Heart right ventricle (tissue), 16 donors: ENCODE measurements at places on chromosomes 7 and 10. TPM values are rescaled to one million over a fixed set of nuclear protein-coding genes. Genes with fewer than 3 reads are reported as not detected.
A peak's percentile ranks its signal among the peaks of the same experiment; 100 is the strongest.

- H3K27ac ChIP-seq: peak overlapping the region; percentile 79
- peaks cover 54% of the 10 kb centered on the region for H3K4me1 ChIP-seq
- no peaks in the 10 kb centered on the region for H3K27me3 ChIP-seq
- peak overlapping the region; percentile 4 for H3K4me3 ChIP-seq
Measured at GRCh38 chr7:22589641-22590201, 89.7 kb upstream of the STEAP1B start.

DNA sequence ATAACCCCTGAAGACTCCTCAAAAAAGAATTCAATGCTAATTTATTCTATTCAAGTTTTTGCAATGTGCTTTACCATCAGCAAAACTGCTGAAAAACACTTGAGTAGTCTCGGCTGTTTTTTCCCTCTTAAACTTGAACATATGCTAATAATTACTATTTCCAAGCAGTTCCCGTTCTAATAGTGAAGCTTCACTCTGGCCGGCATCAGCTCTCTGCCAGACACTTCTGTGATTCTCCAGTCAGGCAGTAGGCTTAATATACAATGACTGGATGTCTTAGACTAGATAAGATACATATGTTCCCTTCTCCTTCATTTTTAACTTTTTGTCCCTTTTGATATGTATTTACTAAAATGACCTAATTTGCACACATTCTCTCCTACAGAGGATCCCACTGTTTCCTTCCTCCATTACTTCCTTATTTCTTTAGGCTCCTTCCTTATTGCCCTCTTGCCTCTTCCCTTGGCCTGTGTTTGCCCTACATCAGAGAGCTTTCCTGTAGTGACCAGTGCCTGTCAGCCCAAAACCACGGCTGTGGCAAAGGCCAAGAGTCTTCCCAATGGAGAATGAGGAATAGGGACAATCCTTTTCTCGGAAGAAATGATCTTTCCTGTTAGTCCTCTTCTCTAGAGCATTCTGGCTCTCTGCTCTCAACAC lies 23.5 kb downstream of the HEPACAM2 start:
- DNase-seq: no peak
- no peaks in the 10 kb centered on the region for H3K36me3 ChIP-seq
- no peak overlapping the region for H3K27ac ChIP-seq
- no peaks in the 10 kb centered on the region for H3K4me1 ChIP-seq

DNA sequence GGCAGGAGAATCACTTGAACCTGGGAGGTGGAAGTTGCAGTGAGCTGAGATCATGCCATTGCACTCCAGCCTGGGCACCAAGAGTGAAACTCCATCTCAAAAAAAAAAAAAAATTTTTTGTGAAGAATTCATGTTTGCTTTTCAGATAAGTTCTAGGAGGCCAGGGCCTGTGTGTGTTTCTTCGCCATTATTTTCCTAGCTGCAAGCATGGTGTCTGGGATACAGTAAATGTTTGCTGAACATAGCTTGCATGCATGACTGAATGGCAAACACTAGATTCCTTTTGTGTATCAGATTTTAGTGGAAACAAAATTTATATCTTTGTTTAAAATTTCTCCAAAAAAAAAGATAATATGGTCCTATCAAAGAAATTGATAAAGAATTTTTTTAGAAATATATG lies 9.7 kb upstream of the MACC1 start:
- no peak overlapping the region for H3K4me3 ChIP-seq
- no peaks in the 10 kb centered on the region for H3K36me3 ChIP-seq
- H3K27ac ChIP-seq: no peak overlapping the region
- no peaks in the 10 kb centered on the region for H3K4me1 ChIP-seq
- DNase-seq: no peak
- no peaks in the 10 kb centered on the region for H3K27me3 ChIP-seq

DNA sequence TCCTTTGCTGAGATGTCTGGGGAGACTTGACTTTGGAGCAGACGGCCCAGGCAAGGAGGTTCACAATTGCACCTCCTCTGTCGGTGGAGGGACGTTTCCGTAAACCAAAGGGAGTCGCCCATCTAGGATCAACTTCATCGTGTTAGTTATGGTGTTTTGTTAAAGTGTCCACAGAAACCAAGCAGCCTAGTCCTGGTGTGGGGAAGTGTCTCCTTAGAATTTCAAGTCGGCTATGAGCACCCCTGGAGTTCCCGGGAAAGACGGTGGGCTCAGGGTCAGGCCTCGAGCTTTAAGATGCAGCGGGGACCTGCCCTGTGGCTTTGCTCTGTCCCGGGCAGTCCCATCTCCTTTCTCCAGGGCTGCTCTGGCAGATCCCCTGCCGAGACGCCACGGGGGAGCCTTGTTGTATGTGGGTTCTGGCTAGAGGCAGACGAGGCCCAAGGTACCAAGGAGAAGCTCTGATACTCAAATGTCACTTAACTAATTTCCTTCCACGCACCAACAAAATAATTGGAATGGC lies 319.2 kb downstream of the ADARB2 start:
- H3K36me3 ChIP-seq: no peaks in the 10 kb centered on the region
- no peaks in the 10 kb centered on the region for H3K4me1 ChIP-seq
- no peak overlapping the region for H3K27ac ChIP-seq
- DNase-seq: no peak
- no peaks in the 10 kb centered on the region for H3K27me3 ChIP-seq

SLC16A9 gene
- 2.1 TPM for total RNA-seq

TSPAN14 gene
- 23.1 TPM for total RNA-seq

EPO gene
- total RNA-seq: not detected

ESYT2 gene
- total RNA-seq: 62.0 TPM

VIPR2 gene
- total RNA-seq: 26.3 TPM
